ENCODE measurements at places on chromosomes 7 and 10.

GRCh38 chr7:37196676-37197075, 252.0 kb downstream of the ELMO1 start:
- DNase-seq = no peak

DNA sequence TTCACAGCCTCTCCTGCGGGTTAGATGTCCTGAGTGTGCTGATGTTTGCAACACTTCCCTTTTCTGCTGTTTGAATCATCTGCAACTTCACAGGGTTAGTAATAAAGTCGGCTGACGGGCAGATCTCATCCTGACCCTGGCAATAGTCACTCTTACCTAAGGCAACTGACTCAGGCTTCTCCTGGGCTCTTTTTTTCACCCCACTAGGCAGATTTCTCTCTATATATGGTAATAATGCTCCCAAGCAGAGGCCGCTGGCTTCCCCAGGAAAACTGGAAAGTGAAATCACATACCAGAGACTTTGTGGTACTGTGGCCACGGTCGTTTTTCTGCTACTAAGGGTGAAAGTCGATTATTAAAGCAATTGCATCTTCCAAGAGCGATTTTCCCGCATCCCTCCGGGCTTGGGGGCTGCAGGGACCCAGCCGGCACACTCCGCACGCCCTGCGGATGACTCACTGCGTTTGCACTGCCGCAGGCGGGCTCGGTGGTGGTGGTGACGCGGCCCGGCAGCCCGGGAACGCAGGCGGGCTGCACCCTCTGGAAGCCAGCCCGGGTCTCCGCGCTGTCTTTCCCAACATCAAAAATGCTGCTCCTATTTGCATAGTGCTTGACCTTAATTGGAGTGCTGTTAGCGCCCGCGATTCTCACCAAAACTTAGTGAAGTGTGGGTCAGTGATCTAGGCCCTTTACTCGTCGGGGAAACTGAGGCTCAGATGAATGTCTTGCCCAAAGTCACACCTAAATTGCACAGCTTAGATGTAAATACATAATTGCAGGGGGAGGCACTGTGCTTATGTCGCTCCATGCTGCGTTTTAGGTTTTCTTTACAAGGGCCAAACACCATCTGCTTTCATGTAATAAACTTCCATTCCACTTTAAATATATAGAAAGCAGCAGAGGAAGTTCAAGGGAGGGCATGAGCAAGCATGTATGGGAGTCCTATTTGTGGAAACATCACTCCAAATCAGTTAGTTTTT, 47.6 kb upstream of the ITGB1 start:
- DNase-seq = no peak

DNA sequence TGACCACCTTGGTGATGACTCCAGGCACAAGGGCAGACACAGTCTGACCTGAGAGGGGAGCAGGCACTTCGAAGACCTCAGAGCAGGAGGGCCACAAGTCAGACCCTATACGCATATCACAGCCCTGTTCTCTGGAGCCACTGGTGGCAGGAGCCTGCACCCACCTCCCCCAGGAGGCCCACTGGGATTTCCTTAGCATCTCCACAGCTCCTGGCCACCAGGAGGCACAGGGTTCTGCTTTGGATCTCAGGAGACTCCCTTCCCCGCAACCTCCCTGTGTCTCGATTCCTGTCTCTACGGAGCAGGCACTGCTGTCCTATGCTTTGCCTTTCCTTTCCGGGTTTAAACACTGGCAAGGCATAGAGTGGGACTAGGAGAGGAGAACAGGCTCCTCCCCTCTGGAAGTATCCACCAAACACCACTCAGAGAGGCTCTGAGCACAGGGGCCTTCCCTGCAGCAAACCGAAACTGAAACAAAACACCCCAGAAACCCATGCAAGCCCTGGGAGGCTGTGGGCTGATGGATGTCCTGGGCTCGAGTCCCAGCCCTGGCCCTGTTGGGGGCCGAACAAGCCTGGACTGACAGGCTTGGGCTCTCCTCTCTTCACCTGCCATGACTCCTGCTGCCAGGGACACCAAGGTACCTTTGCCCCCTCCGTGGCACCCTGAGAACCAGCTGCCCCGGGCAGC, 166.3 kb downstream of the NEURL1 start:
- peak; percentile 65 for DNase-seq

DNA sequence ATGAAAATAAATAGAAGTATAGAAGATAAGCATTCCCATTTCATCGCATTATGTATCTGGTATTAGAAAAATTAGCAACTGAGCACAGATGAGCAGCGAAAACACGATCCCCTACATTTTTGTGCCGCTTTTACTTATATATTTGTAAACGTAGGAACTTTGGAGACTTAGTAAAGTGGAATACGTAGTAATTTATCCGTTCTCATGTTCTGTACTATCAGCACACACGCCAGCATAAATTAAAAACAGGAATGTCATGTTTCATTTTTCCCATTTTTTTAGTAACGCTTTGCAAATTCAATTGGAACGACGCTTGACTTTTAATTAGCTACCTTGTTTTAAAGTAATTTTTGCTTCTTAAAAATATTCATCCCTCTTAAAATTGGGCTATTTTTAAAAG, 2.4 kb downstream of the ZNRF2 start:
- no peak for DNase-seq

DNA sequence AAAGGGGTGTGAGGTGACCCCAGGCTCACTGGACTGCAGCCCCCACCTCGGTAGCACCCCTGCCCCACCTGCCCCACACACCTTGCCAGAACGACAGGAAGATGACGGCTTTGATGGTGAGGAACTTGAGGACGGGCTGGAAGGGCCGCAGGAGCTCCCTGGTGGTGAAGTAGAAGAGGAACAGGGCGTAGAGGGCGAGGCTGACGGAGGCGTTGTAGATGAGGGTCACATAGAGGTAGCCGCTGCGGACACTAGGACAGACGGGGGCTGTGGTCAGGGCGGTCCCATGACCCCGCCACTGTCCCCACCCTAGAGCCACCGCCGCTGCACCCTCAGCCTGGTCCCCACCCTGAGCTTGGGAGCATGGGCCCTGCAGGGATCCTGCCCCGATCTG, 7.6 kb downstream of the TMEM184A start:
- DNase-seq = no peak

DNA sequence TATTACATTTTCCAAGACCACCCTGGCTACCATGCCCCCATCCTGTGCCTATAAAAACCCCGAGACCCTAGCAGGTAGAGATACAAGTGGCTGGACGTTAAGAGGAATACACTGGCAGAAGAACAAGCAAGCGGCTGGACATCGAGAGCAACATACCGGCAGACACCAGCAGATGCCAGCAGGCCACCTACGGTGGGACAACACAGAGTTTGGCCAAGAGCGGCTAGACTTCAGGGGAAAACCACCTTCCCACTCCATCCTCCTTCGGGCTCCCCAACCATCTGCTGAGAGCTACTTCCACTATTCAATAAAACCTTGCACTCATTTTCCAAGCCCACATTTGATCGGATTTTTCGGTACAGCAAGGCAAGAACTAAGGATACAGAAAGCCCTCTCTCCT, 70.3 kb downstream of the ORC5 start:
- DNase-seq = no peak

DNA sequence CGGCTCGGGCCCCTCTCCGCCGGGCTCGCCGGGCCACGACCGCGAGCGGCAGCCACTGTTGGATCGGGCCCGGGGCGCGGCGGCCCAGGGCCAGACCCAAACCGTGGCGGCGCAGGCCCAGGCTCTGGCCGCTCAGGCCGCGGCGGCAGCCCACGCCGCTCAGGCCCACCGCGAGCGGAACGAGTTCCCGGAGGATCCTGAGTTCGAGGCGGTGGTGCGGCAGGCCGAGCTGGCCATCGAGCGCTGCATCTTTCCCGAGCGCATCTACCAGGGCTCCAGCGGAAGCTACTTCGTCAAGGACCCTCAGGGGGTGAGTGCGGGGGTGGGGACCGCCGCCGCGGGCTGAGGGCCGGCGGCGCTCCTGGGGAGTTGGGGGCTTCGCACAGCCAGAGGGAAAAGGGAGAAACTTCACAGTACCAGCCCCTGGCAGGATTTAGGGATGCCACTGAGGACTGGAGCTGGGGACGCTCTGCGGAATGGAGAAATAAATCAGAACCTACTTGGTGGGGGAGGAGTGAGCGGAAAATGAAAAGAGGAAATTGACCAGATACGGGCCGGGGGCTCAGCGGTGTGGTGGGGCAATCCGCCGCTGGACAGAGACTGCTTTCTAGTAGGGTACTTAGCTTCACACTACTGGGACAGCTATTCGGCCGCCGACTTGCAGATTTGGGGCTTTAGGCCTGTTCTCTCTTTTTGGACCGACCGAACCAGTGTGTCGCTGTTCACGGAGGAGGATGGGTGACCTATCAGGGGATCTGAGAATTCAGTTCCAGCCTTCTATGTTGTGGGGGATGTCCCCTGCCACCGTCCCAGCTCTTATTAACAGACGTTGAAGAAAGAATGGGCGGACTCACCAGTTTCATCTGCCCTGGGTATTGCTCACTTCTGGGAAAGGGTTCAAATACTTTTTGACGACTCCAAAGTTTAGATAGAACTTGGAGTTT, 669 bp downstream of the PI4K2A start:
- no peak for DNase-seq

DNA sequence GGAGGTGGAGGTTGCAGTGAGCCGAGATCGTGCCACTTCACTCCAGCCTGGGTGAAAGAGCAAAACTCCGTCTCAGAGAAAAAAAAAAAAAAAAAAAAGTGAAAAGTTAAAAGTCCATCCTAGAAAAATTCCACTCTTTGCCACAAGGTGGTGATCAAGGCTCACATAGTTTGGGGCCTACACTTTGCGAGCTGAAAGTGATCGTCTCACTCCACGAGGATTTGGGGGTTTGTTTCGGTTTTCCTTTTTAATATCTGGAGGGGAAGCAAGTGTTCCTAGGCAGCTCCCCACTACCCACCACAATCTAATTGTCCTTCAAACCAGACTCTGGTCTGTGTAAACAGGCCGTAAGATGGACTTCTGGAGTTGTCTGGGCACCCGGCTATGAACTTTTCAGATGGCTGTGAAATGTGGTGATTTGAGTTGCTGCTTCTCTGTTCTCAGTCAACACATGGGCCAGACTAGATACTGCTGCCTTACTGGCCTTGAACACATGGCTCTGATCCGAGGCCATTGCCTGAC, 27.1 kb downstream of the PRLHR start:
- DNase-seq = peak; percentile 19

DNA sequence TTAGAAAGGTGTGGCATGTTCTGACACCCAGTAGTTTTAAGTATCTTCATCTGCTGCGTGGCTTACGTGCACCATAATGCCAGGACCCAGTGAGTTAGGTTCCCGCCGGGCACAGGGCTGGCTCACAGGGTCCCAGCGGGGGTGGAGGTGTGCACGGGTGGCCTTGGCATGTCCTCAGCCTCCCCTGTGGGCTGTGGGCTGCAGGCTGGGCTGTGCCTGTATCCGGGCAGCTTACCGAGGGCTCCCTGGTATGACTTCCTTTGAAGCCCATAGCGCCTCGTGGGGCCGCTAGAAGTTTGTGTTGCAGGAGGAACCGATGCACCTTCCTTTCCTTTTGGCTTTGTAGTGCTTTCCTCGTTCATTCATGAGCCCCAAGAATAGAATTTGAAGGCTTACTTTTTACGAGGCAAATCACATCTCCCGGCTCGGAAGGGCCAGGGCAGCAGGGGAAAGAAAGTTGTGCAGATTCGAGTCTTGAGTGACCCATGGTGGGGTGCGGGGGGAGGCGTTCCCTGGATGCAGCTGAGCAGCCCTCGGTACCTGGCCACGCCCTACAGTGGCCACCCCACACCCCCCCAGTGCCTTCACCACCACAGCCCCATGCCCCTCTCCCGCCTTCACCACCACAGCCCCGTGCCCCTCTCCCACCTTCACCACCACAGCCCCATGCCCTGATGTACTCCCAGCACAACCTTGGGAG, 113.2 kb downstream of the WDR37 start:
- no peak for DNase-seq

DNA sequence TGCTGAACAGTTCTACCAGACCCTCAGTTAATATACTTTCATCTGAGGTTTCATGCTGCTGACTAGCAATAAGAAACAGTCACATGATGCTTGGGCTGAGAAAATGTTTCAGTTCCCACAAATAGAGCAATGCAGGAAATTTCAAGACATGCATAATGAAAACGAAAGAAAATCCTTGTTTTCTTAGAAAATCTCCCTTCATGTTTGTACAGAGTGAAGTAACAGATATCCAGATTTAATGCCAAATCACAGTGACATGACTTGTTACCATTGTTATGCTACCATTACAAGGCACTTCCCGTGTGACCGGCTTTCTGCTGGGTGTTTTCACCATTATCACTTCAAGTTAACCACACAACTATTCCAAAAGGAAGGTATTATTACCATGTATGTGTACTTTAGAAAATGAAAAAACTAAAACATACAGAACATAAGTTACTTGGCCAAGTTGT, 121.7 kb downstream of the DOCK4 start:
- no peak for DNase-seq

All from activated T-helper 2 cell treated with anti-CD3 and anti-CD28 coated beads, Interferon-gamma antibody, Interleukin-2, Interleukin-4, amounts not matched to agents 10 μg/mL and 5 μg/mL and 100 μg/mL, durations not matched to agents 14 hours and 24 hours and 36 hours (primary cell).